ENCODE measurements at places on chromosomes 2 and 18. TPM values are rescaled to one million over a fixed set of nuclear protein-coding genes. Genes with fewer than 3 reads are reported as not detected.

Gene DYNAP
- not detected for total RNA-seq

GRCh38 chr2:168480356-168480755 is 24.3 kb downstream of the CERS6 start:
- peaks cover 25% of the 10 kb centered on the region for H3K4me1 ChIP-seq
- no peaks in the 10 kb centered on the region for H3K36me3 ChIP-seq

DNA sequence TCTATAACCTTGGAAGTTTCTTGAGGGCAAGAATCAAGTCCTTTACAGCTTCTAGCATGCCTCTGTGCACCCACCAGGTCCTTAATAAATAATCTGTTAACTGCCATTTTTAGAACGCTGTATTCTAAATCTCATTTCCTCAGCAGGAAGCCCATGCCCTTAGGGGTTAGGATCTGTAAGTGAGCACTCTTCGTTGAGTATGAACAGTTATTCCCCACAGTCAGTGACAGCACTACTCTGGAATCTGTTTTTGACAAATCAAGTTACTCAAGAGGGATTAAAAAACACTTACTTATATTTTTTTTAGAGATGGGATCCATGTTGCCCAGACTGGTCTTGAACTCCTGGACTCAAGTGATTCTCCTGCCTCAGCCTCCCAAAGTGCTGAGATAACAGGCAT is 14.6 kb downstream of the PAIP2B start:
- no peak overlapping the region for H3K4me3 ChIP-seq
- no peaks in the 10 kb centered on the region for H3K27me3 ChIP-seq
- H3K36me3 ChIP-seq, result no peaks in the 10 kb centered on the region

GRCh38 chr18:39761273-39761672 is 2193.8 kb upstream of the PIK3C3 start:
- DNase-seq, result no peak
- no peaks in the 10 kb centered on the region for H3K36me3 ChIP-seq
- no peak overlapping the region for H3K4me3 ChIP-seq
- no peaks in the 10 kb centered on the region for H3K27me3 ChIP-seq
- H3K4me1 ChIP-seq, result no peaks in the 10 kb centered on the region

GRCh38 chr18:23809415-23809814 is 120.2 kb downstream of the LAMA3 start:
- DNase-seq, result no peak
- H3K27ac ChIP-seq, result no peak overlapping the region
- no peaks in the 10 kb centered on the region for H3K4me1 ChIP-seq
- H3K4me3 ChIP-seq, result no peak overlapping the region
- no peaks in the 10 kb centered on the region for H3K36me3 ChIP-seq

Gene NDUFV2
- total RNA-seq, result 455 TPM

DNA sequence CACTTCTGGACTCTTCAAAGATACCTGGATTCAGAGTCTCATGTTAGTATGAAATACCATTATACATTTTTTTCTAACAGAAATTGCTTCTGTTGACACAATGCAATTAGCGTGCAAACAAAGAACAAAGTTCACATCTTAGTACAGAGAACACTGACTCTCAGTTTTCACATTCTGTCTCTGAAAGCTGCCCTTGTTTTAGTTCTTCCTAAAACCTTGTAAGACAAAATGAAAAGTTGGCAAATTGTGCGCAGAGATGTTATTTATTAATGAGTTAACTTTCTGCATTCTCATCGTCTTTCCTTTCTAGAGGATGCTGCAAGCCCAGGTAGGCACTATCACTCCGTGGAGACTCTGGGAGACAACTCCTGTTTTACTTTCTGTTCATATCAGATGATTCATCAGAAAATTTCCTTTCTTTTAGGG is 377.3 kb upstream of the POU3F3 start:
- H3K27me3 ChIP-seq, result no peaks in the 10 kb centered on the region
- H3K27ac ChIP-seq, result no peak overlapping the region
- DNase-seq, result no peak
- no peak overlapping the region for H3K4me3 ChIP-seq
- no peaks in the 10 kb centered on the region for H3K4me1 ChIP-seq

DNA sequence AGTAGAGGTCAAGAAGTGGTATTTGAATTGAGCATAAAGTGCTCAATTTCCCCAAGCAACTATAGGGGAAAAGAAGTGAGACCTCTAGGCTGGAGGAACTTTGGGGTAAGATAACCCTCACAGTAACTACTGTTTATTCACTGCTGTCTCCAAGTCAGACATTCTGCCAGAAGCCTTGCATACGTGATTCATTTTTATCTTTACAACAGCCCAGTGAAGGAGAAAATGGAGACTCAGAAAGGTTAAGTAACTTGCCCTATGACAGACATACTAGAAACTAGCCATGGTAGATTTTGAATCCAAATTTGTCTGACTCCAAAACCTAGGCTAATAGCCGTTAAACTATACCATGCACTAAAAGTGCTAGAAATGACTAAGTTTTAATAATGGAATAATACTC is 28.4 kb downstream of the DNAJC10 start:
- no peaks in the 10 kb centered on the region for H3K27me3 ChIP-seq
- DNase-seq, result no peak
- no peaks in the 10 kb centered on the region for H3K4me1 ChIP-seq
- H3K36me3 ChIP-seq, result peaks cover 60% of the 10 kb centered on the region
- H3K27ac ChIP-seq, result no peak overlapping the region

GRCh38 chr2:107282135-107282534 is 396.2 kb upstream of the ST6GAL2 start:
- H3K4me3 ChIP-seq, result no peak overlapping the region
- DNase-seq, result no peak
- peaks cover 3% of the 10 kb centered on the region for H3K4me1 ChIP-seq

Gene CPS1
- total RNA-seq, result 1.8 TPM

DNA sequence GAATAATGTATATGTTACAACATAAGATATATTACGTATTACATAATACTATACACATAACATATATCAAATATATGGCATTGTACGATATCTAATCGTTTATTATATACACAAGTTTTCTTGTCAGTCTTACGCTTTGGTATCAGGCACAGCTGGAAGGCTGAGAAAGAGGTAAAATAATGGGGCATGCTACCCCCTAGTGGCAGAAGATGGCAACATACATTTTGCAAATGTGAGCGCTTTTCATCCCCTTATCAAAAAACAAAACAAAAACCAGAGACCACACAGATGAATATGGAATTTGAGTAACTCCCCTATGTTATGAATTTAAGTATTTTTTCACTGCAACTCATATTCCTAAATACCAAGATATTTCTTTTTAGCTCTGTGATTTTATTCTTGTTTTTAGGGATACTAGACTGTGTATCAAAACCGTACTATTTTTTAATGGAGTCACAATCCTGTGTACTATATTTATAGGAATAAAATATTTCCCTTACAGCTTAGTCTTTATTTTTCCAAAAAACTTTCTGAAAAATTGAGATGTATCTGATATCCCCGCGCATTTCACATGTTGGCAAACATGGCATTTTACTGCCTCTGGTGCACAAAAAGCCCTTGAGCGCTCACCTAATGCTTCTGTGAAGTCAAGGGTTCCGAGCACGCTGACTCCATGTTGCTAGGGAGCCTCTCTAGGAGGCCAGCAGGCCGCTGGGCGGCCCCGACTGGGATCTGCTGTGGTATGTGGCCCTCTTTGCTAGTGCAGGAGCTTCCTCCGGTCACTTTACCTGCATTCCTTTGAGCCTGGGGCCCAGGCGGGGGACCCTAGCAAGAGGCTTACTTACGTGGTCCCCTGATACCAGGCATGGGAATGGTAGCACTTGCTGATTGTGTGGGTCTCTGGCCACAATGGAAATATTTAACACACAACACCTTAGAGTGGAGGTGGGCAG is 62.5 kb downstream of the SLC4A3 start:
- H3K4me3 ChIP-seq, result no peak overlapping the region
- H3K27ac ChIP-seq, result peak overlapping the region; percentile 40
- H3K27me3 ChIP-seq, result no peaks in the 10 kb centered on the region
- H3K36me3 ChIP-seq, result no peaks in the 10 kb centered on the region
- DNase-seq, result peak; percentile 31

DNA sequence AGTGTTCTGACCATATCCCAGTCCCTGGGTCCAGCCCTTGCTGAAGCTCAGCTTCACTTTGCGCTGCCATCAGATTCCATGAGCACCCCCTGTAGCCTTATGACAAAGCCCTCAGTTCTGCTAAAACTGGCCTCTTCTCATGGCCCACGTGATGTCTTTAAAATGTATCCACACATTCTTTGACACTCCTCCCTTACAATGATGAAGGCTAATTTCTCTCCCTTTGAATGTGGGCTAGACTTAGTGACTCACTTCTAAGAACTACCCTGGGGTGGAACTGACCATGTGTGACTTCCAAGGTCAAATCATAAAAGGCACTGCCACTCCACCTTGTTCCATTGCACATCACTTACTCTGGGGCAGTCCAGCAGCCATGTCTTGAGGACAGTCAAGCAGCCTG is 45.4 kb upstream of the GORASP2 start:
- DNase-seq, result no peak
- H3K36me3 ChIP-seq, result no peaks in the 10 kb centered on the region
- no peaks in the 10 kb centered on the region for H3K4me1 ChIP-seq
- no peak overlapping the region for H3K27ac ChIP-seq
- H3K4me3 ChIP-seq, result no peak overlapping the region

DNA sequence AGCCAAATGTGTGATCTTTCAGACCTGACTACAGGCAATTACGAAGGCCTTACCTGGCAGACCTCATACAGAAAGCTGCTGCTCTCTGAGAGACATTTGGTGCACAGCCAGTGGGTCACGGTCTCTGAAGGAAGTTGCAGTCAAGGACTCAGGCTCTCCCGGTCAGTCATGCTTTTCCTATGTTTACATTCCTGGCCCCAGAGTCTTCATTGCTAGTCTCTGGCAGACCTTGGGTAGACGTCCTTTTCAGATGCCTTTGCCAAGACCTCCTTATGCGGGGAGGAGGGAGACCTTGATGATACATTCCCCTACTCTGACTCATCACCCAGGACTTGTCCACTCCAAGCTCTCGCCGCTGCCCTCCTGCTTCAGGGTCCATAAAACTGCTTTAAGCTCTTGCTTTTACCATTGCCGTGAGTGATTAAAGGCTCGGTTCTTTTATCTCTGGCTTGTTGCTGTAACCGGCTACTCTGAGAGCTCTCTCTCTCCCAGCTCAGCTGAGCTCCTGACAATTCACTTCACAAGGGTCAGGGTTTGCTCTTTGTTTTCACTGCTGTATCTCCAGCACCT is 62.0 kb upstream of the SLC35F5 start:
- H3K36me3 ChIP-seq, result no peaks in the 10 kb centered on the region
- peak; percentile 61 for DNase-seq
- H3K27me3 ChIP-seq, result no peaks in the 10 kb centered on the region
- peak overlapping the region; percentile 73 for H3K27ac ChIP-seq
- H3K4me1 ChIP-seq, result no peaks in the 10 kb centered on the region

GRCh38 chr2:43254331-43254730 is 27.9 kb upstream of the ZFP36L2 start:
- H3K27me3 ChIP-seq, result no peaks in the 10 kb centered on the region
- DNase-seq, result no peak
- no peaks in the 10 kb centered on the region for H3K36me3 ChIP-seq
- no peak overlapping the region for H3K27ac ChIP-seq

DNA sequence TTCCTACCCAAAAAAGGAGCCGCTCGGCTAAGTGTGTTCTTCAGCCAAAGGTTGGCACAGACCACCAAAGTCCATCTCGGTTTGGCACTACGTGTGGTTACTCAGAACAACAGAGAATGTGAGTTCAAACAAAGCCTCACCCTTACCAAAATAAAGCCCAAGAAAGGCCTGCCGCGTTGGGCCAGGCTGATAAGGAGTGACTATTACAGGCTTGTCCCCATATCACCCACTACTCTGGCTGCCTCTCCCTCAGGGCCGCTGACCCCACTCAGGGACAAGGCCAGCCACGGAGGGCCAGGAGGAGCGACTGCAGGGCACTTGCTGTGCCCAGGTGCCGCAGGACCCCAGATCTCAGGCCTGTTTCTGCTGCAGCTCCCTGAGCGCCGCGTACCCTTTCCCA is 13.8 kb downstream of the HS1BP3 start:
- no peak overlapping the region for H3K4me3 ChIP-seq
- peaks cover 33% of the 10 kb centered on the region for H3K4me1 ChIP-seq
- no peaks in the 10 kb centered on the region for H3K27me3 ChIP-seq
- peak; percentile 77 for DNase-seq
- no peaks in the 10 kb centered on the region for H3K36me3 ChIP-seq

DNA sequence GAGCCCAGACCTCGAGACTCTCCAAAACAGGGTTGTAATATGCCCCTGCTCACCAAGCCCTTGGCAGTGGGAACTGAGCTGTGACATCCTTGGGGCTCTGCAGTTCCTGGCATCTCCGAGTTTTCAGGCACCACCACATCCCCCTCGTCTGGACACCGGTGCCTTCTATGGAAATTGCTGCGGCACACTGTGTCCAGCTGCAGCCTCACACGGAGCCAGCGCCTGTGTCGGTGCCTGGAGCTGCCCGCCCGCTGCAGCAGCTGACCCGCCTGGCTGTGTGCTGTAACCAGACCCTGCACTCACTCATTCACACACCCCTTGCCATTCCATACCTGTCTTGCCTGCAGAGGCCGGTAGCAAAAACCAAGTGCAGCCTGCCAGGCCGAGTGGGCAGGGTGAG is 11.8 kb downstream of the IWS1 start:
- H3K4me3 ChIP-seq, result no peak overlapping the region
- DNase-seq, result peak; percentile 39
- peaks cover 61% of the 10 kb centered on the region for H3K4me1 ChIP-seq
- peak overlapping the region; percentile 74 for H3K27ac ChIP-seq
- no peaks in the 10 kb centered on the region for H3K27me3 ChIP-seq

GRCh38 chr2:64260817-64261216 is 116.6 kb upstream of the PELI1 start:
- peak; percentile 64 for DNase-seq
- H3K27ac ChIP-seq, result peak overlapping the region; percentile 53
- H3K4me1 ChIP-seq, result peaks cover 41% of the 10 kb centered on the region
- H3K36me3 ChIP-seq, result no peaks in the 10 kb centered on the region
- H3K4me3 ChIP-seq, result no peak overlapping the region
- no peaks in the 10 kb centered on the region for H3K27me3 ChIP-seq

GRCh38 chr2:182379241-182379640 is 47.6 kb downstream of the PDE1A start:
- H3K4me1 ChIP-seq, result no peaks in the 10 kb centered on the region
- no peaks in the 10 kb centered on the region for H3K36me3 ChIP-seq
- H3K4me3 ChIP-seq, result no peak overlapping the region
- no peaks in the 10 kb centered on the region for H3K27me3 ChIP-seq

- DNase-seq, result peak; percentile 38
- H3K36me3 ChIP-seq, result no peaks in the 10 kb centered on the region
- peak overlapping the region; percentile 38 for H3K27ac ChIP-seq
- peaks cover 36% of the 10 kb centered on the region for H3K4me1 ChIP-seq
- no peaks in the 10 kb centered on the region for H3K27me3 ChIP-seq
These were observed 25.1 kb downstream of the COLEC12 start for GRCh38 chr18:475202-476031.

DNA sequence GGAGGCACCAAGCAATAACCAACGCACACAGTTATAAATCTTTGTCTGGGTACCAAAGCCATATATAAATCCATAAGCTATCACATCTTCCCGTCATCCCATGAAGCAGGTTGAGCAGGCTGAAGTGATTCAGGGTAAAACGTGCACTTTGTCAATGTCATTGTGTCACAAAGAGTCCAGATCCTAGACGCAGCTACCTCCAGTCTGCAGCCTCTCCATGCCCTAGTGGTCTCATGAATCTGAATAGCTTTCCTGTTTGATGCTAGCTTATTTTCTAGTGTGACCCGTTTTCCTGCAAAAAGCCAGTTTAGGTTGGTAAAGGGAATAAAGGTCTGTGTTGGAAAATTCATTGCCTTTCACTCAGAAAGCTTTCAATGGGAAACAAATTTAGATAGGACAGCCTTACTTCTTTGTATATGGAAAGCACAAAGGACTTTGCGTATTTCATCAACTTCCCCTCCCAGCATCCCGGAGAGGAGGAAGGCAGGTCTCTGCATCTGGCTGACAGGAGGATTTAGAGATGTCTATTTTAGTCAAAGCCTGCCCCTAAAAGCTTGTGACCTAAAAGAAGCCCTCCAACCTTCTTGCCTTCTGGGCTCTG is 222.3 kb upstream of the ARL4C start:
- H3K4me1 ChIP-seq, result no peaks in the 10 kb centered on the region
- no peak for DNase-seq
- no peaks in the 10 kb centered on the region for H3K27me3 ChIP-seq
- H3K36me3 ChIP-seq, result no peaks in the 10 kb centered on the region
